ENCODE measurements at places on chromosomes 5 and 9. TPM values are rescaled to one million over a fixed set of nuclear protein-coding genes. Genes with fewer than 3 reads are reported as not detected.

HTR4 gene
- total RNA-seq: not detected

DYNC2I2 gene
- 60.6 TPM for total RNA-seq

TLX3 gene
- not detected for total RNA-seq

KIF24 gene
- total RNA-seq: 12.5 TPM

OTULINL gene
- 38.7 TPM for total RNA-seq

SLC34A3 gene
- total RNA-seq: not detected

OTP gene
- not detected for total RNA-seq

SPATA24 gene
- 7.2 TPM for total RNA-seq

- DNase-seq: peak; percentile 31
- H3K4me1 ChIP-seq: peaks cover 7% of the 10 kb centered on the region
- H3K4me3 ChIP-seq: peak overlapping the region; percentile 32
These were observed 114.5 kb upstream of the LMX1B start for GRCh38 chr9:126499005-126499910.

- H3K4me3 ChIP-seq: no peak overlapping the region
- no peak overlapping the region for H3K27ac ChIP-seq
- H3K4me1 ChIP-seq: no peaks in the 10 kb centered on the region
- no peak for DNase-seq
- no peaks in the 10 kb centered on the region for H3K36me3 ChIP-seq
These were observed 164.1 kb upstream of the SEMA6A start for GRCh38 chr5:116738615-116739261.

DNA sequence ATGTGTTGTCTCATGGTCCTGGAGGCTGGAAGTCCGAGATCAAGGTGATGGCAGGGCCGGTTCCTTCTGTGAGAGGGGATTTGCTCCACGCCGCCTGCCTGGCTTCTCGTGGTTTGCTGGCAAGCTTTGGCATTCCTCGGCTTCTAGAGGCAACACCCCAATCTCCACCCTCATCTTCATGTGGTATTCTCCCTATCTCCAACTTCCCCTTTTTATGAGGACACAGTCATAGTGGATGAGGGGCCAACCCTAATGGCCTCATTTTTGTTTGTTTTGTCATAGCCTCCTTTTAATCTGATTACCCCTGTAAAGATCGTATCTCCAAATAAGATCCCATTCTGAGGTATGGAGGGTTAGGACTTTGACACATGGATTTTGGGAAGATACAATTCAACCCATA, 41.7 kb upstream of the CLK4 start:
- no peak overlapping the region for H3K27ac ChIP-seq
- H3K4me3 ChIP-seq: no peak overlapping the region
- H3K4me1 ChIP-seq: no peaks in the 10 kb centered on the region
- DNase-seq: no peak
- no peaks in the 10 kb centered on the region for H3K27me3 ChIP-seq
- no peaks in the 10 kb centered on the region for H3K36me3 ChIP-seq

DNA sequence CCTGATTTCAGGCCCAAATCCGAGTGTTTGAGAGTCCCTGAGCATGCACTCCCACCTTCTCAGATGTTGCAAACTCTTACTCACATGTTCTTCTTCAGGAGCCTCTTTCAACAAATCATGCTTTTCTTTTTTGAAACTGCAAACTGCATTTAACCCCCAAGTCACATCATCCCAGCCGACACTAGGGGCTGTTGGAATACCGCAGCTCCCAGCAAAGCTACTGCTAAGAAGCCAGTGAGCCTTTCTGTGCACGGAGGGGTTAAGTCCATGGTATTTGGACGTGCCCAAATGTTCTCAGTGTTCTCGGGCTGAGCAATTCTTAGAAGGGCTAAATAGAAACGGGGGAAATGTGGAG, 282.9 kb downstream of the NFIB start:
- no peaks in the 10 kb centered on the region for H3K27me3 ChIP-seq
- H3K27ac ChIP-seq: no peak overlapping the region
- H3K4me1 ChIP-seq: no peaks in the 10 kb centered on the region
- H3K36me3 ChIP-seq: no peaks in the 10 kb centered on the region
- no peak for DNase-seq
- H3K4me3 ChIP-seq: no peak overlapping the region

- peaks cover 12% of the 10 kb centered on the region for H3K36me3 ChIP-seq
- no peaks in the 10 kb centered on the region for H3K4me1 ChIP-seq
- H3K27me3 ChIP-seq: no peaks in the 10 kb centered on the region
- H3K27ac ChIP-seq: no peak overlapping the region
- DNase-seq: no peak
- no peak overlapping the region for H3K4me3 ChIP-seq
These were observed 10.0 kb upstream of the DDX41 start for GRCh38 chr5:177526791-177527190.

DNA sequence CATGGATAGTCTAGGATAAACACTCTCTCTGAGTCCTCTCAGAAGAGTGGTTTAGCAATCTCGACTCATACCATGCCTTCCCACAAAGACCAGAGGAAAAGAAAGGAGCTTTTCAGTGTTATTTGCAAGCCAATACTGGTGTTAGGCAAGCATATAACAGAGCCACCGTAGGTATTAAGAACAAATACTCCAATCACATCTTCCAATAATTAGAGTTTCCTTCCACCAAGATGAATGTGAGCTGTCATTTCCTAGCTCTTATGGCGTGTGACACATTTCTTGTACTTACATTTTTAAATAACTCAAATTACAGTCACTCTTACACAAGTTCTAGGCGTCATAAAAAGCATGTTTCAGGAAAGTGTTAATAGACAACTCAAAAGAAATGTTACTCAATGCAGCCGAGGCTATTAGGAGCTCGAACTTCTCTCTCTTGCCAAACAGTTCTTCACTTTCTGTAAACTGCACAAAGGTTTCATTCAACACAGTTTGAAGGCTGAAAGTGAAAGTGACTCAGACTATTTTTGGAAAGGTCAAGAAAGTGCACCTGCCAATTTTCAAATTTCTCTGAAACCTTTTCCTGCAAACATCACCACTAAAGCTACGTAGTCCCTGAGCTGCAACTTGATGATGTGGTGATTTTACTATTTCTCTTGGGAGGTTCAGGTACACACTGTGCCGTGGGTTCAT, 153.8 kb downstream of the AUH start:
- peaks cover 52% of the 10 kb centered on the region for H3K36me3 ChIP-seq
- no peaks in the 10 kb centered on the region for H3K27me3 ChIP-seq
- peak overlapping the region; percentile 87 for H3K27ac ChIP-seq
- H3K4me1 ChIP-seq: peaks cover 52% of the 10 kb centered on the region

- H3K4me3 ChIP-seq: no peak overlapping the region
- no peak overlapping the region for H3K27ac ChIP-seq
- DNase-seq: no peak
- H3K4me1 ChIP-seq: no peaks in the 10 kb centered on the region
These were observed 108.5 kb downstream of the NNT start for GRCh38 chr5:43711496-43711895.

DNA sequence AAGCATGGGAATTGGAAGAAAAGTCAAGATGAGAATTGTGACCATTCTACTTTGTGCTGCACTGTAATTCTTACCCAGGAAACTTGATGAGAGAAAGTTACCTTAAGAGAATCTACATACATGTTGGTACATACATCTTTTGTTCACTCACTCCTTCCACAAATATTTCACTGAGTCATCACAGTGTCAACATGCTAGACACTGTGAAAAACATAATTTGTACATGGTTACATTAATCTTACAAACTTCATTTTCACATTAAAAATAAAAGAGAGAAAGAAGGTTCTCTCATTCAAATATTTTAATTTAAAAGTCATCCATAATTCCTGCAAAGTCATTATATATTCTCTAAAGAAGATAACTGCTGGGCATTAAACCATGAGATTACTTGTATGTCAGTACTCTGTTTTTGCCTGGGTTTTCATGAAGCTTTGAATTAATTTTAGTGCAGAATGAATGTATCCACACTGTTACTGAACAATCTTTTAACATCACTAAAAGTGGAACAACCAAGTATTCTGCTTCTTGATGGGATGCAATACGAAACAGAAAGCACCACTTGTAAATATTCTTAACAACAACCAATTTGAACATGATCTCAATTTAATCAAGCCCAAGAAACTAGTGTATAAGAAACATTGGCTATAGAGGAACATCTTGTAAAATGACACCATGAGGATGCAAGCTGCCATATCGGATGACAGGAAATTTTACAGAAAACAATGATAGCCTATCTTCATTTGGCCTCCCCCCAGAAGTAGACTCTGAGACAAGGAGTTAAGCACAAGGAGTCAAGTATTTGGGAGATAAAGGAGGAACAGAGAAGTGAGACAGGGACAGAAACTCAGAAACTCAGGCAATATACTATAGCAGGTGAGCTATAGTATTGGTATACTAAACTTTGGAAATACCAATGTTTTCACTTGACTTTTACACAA, 28.4 kb downstream of the ERP44 start:
- no peaks in the 10 kb centered on the region for H3K27me3 ChIP-seq
- no peak overlapping the region for H3K4me3 ChIP-seq
- no peak overlapping the region for H3K27ac ChIP-seq
- H3K36me3 ChIP-seq: peaks cover 10% of the 10 kb centered on the region

- H3K27ac ChIP-seq: no peak overlapping the region
- H3K4me3 ChIP-seq: no peak overlapping the region
- no peaks in the 10 kb centered on the region for H3K4me1 ChIP-seq
- peaks cover 2% of the 10 kb centered on the region for H3K27me3 ChIP-seq
- DNase-seq: no peak
These were observed 24.0 kb upstream of the OCLN start for GRCh38 chr5:69468631-69469030.

DNA sequence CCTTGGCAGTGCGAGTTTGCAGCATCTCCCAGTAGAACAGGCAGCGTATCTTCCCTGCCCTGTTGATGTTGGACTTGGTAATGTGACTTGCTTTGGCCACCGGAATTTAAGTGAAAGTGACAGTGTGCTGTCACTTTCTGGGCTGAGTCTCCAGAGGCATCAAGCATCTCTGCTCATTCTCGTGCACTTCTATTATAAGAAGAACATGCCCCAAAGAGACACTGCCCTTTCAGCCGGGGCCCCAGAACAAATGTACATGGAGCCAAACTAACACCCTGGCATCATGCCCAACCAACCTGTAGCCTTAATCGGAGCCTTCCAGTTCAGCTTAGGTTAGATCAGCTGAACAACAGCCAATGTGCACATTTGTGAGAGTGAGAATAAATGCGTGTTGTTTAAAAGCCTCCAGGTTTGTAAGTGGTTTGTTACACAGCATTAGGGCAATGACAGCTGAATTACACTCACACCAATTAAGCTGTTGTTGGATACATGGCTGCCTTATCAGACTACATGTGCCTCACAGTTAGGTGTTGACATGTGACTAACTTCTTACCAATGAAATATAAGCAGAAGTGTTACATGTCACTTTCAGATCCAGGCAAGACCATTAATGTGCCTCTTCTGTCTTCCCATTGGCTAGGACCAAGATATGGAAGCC, 22.1 kb upstream of the FRMD3 start:
- H3K4me1 ChIP-seq: no peaks in the 10 kb centered on the region
- H3K36me3 ChIP-seq: no peaks in the 10 kb centered on the region
- H3K27me3 ChIP-seq: no peaks in the 10 kb centered on the region
- no peak overlapping the region for H3K4me3 ChIP-seq
- no peak overlapping the region for H3K27ac ChIP-seq

DNA sequence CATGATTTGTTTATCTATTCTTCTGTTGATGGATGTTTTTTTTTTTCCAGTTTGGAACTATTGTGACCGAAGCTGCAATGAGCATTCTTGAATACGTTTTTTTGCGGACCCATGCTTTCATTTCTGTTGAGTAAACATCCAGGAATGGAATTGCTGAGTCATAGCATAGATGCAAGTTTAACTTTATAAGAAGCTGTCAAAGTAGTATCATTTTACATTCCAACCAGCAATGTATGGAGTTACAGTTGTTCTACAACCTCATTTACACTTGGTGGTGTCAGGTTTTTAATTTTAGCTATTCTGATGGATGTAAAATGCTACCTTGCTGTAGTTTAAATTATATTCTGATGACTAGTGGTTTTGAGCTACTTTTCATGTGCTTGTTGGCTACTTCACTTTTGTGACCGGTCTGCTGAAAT, 49.0 kb downstream of the NPR3 start:
- no peaks in the 10 kb centered on the region for H3K27me3 ChIP-seq
- no peaks in the 10 kb centered on the region for H3K36me3 ChIP-seq
- no peaks in the 10 kb centered on the region for H3K4me1 ChIP-seq
- H3K4me3 ChIP-seq: no peak overlapping the region
- H3K27ac ChIP-seq: no peak overlapping the region

DNA sequence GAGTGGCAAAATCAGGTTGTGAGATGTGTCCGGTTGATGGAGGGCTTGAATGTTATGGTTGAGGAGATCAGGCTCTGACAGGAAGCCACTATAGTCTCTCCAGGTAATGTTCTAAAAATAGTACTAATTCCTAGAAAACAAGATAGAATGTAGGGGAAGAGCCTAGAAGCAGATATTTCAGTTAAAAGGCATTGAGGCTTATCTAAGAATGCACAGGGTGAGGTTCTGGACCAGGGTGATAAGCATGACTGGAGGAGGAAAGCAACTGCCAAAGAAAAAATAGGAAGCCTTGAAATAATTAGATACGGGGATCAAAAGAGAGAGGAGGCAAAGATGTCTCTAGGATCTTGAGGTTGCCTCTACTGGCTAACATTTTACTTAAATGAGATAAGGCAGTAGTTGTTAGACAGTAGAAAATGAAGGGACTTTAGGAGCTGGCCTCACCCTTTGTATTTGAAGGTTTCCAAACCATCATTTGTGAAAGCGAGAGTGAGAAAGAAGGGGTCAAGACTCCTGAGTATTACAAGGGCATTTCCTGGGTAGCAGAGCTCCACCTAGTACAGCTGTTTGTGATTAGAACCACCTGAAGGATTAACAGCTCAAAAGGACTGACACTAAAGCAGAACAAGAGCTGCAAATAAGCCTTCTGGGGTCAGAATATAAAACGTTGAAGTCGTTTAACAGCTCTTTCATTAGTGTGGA, 15.4 kb upstream of the ARL15 start:
- DNase-seq: no peak
- H3K27me3 ChIP-seq: peaks cover 12% of the 10 kb centered on the region
- no peaks in the 10 kb centered on the region for H3K36me3 ChIP-seq
- H3K27ac ChIP-seq: no peak overlapping the region
- peaks cover 12% of the 10 kb centered on the region for H3K4me1 ChIP-seq

DNA sequence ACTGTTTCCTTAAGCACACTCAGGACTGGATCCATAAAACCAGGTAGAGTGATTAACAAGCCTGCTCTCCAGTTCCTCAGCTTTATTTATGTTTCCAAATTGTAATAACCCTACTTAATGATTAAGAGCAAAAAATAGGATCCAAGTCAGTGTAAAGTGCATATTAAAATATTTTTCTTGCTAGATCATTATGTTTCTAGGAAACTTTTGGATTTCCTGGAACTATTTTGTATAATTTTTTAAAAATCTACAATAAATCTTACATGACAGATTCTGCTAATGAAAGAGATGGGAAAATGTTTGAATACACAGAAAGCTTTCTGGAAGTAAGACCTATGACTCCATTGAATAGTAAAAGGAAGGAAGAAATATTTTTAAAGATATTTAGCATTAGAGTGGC, 35.5 kb downstream of the BHMT start:
- no peak overlapping the region for H3K4me3 ChIP-seq
- H3K27ac ChIP-seq: no peak overlapping the region
- DNase-seq: no peak
- H3K36me3 ChIP-seq: no peaks in the 10 kb centered on the region
- no peaks in the 10 kb centered on the region for H3K4me1 ChIP-seq
- H3K27me3 ChIP-seq: peaks cover 6% of the 10 kb centered on the region

Data from activated CD4-positive, alpha-beta T cell treated with anti-CD3 and anti-CD28 coated beads, Interleukin-2, amount 10 ng/mL, durations not matched to agents 7 days and 5 days (primary cell).